Mesendoderm (in vitro differentiated cells): ENCODE measurements at places on chromosomes 1 and 21.

- no peak for DNase-seq
Measured at GRCh38 chr1:151011154-151011850, 3.1 kb downstream of the PRUNE1 start.

- no peak for DNase-seq
Measured at GRCh38 chr1:47438165-47439016, 547 bp downstream of the FOXD2 start.

GRCh38 chr1:151193856-151194255 lies 3.9 kb upstream of the VPS72 start:
- no peak for DNase-seq

GRCh38 chr1:222546548-222547259 lies 1.2 kb downstream of the HHIPL2 start:
- DNase-seq, result peak; percentile 71

DNA sequence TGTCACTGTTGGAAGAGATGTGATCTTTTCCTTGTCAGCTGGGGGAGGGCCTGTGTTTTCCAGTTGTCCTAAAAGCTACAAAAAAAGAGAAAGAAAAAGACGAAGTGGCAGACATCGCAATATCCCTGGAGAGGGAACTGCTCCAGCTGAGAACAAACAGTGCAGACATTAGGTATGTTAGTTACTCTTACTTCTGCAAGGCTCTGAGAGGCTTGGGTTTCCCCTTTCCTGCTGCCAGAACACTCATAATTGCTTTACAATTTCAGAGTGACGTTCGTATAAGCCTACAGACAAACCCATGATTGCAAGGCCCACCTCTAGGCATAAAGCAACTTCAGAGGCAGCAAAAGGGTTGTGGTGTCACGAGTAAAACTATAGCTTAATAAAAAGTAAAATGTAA lies 31.1 kb downstream of the CD160 start:
- DNase-seq, result no peak

DNA sequence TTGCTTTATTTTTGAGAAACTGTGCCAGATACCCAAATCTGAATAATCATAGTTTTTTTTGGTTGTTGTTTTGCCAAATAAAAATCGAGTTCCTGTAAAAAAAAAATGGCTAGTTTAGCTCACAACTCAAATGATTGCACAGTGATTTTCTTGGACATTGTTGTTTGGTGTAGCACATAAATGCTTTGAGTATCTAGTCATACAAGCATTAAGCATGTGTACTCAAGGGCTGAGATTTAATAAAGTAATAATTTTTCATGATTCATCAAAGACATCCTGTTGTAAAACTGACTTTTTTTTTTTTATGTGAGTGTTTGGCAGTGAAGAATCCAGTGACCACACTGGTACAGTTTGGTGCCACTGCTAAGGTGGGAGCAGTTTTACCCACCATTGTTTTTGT lies 18.8 kb downstream of the ITSN1 start:
- DNase-seq, result no peak

DNA sequence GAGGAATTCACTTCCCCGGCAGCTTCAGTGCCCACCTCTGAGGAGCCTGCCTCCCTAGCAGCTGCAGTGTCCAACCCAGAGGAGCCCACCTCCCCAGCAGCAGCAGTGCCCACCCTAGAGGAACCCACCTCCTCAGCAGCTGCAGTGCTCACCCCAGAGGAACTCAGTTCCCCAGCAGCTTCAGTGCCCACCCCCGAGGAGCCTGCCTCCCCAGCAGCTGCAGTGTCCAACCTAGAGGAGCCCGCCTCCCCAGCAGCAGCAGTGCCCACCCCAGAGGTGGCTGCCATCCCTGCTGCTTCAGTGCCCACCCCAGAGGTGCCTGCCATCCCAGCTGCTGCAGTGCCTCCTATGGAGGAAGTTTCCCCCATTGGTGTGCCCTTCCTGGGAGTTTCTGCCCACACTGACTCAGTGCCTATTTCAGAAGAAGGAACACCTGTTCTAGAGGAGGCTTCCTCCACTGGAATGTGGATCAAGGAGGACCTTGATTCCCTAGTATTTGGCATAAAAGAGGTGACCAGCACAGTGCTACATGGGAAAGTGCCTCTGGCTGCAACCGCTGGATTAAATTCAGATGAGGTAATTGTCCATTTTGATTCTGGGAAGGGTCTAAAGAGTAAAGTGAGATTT lies 77.4 kb upstream of the BMP8A start:
- DNase-seq, result peak; percentile 18

DNA sequence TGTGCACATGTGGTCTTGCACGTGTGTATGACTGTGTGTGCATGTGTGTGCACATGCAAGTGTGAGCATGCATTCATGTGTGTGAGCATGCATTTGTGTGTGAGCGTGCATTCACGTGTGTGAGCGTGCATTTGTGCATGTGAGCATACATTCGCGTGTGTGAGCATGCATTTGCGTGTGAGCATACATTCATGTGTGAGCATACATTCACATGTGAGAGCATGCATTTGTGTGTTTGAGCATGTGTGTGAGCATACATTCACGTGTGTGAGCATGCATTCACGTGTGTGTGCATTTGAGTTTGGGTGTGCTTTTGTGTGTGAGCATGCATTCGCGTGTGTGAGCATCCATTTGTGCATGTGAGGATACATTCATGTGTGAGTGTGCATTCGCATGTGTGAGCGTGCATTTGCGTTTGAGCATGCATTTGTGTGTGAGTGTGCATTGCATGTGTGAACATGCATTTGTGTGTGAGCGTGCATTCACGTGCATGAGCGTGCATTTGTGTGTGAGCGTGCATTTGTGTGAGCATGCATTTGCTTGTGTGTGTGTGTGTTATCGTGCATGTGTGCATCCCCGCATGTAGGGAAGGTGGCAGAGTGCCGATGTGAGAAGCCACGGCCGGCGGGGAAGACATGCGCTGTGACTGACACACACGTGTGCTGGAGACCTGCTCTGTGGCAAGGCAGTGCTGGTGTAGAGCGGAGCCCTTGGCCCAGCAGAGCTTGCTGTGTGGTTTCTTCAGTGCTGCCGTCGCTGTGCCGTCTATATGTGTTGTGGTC lies 18.2 kb downstream of the ITGB2 start:
- DNase-seq, result no peak

GRCh38 chr1:150420560-150421265 lies 56.8 kb downstream of the RPRD2 start:
- no peak for DNase-seq

DNA sequence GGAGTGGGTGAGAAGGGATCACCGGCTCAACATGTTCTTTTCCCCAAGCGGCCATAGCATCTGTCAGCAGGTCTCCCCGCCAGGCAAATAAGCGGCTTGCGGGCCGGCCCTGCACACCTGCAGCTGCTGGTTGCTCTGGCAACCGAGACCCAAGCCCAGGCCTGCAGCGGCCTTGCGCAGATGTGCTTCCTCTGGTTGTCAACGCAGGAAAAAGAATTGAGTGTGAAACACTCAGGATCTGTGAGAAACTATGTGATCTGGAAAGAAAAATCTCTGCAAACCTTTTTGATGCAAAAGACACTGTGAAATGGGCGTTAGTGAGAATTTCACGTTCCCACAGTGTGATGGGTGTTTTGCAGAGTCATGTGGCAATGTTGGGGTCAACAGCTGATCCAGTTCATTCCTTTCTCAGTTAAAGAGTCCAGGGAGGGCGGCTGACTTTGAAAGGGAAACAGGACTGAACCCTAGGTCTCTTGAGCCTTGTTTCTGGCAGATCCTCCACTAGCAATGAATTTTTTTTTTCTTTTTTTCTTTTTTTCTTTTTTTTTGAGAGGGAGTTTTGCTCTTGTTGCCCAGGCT lies 28.4 kb downstream of the TOMM20 start:
- peak; percentile 39 for DNase-seq

DNA sequence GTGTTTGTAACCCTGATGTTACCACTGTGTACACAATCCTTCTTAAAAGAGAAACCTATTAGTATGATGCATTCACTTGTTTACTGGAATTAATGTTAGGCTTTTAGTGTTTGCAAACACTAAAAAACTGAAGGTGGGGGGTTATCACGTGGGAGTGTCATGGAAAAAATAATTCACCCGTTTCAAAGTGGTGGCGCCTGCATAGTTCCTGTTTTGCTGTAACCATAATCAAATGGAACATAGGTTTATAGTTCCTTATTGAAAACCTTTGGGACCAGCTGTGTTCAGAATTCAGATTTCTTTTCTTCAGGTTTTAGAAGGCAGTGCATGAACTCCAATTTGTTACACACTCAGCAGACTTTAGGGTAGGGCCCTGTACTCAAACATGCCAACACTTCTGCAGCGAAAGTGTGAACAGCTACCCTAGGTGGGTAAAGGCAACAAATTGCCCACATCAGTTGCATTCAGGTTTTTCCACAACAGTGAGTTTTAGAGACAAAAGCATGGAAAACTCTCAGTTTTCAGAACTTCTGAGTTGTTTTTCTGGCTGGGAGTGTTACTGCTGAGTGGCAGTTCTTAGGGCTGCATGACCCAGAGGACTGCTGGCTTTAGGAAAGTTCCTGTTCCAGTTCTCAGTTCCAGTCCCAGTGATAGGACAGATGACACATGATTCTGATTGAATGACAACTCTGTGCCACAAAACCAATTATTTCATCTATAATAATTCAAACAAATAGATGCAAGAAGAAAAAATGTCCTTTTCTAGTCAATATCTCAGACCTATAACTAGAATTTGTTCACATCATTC lies 29.1 kb upstream of the IVNS1ABP start:
- DNase-seq, result no peak

- DNase-seq, result no peak
Measured at GRCh38 chr1:235461954-235462353, 42.3 kb downstream of the B3GALNT2 start.

- no peak for DNase-seq
Measured at GRCh38 chr1:36390411-36390810, 4.7 kb upstream of the STK40 start.

DNA sequence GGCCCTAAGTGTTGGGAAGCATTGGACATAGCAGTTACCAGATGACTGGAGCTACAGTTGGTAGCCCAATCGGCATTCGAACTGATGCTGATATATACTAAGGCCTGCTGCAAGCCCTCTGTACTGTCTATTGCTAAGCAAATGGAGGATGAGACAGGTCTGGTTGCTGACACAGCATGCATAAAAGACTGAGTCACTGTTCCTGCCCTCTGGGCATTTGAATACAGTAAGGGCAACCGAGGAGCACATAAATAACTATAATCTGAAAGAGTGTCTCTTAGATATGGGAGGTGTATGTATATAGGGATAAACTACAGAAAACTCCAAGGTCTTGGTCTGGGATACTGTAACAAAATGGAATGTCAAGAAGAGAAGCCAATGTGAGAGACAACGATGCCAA lies 16.8 kb upstream of the MARK1 start:
- peak; percentile 35 for DNase-seq

DNA sequence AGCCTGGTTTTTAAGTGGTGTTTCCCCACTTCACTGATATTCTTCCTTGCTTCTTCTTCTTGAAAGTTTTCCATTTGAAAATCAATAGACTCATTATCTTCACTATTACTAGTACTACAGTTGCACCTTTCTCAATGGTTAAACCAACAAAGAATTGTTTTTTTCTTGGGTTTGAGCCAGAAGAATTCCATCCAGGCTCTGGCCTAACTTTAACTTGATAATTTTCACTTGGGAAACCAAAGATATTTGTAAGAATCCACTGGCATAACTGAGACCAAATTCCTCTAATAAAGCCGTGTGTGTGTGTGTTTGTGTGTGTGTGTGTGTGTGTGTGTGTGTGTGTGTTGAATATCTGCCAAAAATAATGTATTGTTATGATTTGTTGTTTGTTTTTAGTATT lies 103.2 kb downstream of the SGIP1 start:
- no peak for DNase-seq
